Stimulated activated CD4-positive, alpha-beta T cell treated with anti-CD3 and anti-CD28 coated beads, TNF-alpha, amount 100 ng/mL, for 1 hour (primary cell): ENCODE measurements at places on chromosomes 1 and 21.

- no peak for DNase-seq
These were observed 27.6 kb upstream of the SARS1 start for GRCh38 chr1:109185990-109186732.

- DNase-seq, result no peak
These were observed 22.4 kb upstream of the ASB17 start for GRCh38 chr1:75954586-75954985.

DNA sequence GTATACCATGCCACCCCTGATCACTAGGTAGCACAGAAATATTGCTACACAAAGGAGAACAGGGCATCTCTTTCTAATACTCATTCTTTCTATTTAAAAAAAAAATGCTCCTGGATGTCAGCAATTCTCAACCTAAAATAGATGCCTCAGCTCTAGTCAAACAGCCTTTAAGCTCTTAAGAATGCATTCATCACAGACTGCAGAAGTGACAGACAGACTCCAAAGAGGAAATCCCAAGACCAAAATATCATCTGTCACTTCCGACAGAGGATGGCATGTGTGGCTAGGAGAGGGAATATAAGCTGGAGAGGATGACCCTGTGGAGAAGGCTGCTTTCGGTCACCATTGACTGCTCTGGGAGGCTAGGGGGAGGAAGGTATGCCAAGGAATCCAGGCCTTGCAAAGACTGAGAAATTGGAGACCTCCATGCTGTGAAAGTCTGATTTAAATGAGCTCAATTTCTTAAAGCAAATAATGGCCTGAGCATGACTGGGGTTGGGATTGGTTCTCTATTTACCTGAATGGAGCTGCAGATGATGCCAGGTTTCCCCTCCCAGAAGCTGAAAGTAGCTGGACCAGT, 277.4 kb downstream of the BRINP2 start:
- no peak for DNase-seq

- no peak for DNase-seq
These were observed 35.9 kb downstream of the CNST start for GRCh38 chr1:246602194-246602593.

DNA sequence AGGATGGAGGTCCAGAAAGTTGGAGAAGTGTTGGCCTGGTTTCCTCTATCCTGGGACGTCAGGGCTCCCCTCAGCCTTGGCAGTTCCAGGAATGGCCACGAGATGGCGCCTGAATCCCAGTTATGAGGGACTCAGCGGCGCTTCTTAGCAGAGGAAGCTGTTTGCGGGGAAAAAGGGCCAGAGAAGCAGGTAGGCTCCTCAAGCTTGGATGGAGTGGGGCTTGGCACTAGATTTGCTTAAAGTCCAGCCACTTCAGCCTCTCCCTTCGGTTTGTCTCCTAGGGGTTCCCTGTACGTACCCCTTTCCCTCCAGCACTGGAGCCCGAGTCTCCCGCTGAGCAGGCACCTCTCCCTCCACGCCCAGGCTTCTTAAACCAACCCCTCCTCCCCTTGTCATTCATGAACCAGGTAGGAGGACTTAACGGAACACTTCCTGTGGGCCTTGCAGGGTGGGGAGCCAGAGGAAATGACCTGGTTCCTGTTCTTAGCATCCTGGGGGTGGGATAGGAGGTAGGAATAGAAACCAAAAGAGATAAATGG, 32.0 kb upstream of the TENT5B start:
- DNase-seq, result peak; percentile 95

GRCh38 chr1:108780937-108781574, 34.6 kb downstream of the STXBP3 start:
- DNase-seq, result no peak

GRCh38 chr1:15899266-15899665, 51.8 kb downstream of the SPEN start:
- no peak for DNase-seq

- DNase-seq, result no peak
These were observed 1.6 kb downstream of the CCDC27 start for GRCh38 chr1:3753656-3754454.

GRCh38 chr1:53558739-53559315, 99.6 kb downstream of the DMRTB1 start:
- no peak for DNase-seq

- no peak for DNase-seq
These were observed 93.5 kb downstream of the IER5 start for GRCh38 chr1:181181792-181182585.
